ENCODE measurements at places on chromosomes 16 and 17.

DNA sequence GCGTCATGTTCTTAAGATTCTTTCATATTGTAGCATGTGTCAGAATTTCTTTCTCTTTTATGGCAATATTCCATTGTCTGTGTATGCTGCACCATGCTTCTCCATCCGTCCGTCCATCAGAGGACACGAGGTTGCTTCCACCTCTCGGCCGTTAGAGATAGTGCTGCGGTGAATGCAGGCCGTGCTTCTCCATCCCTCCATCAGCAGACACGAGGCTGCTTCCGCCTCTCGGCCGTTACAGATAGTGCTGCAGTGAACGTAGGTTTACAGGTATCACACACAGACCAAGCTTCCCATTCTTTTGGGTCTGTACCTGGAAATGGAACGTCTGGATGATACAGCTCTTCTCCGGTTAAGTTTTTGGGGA lies 113.5 kb downstream of the CMIP start:
- DNase-seq = no peak

GRCh38 chr16:85005285-85006069 lies 5.9 kb downstream of the ZDHHC7 start:
- no peak for DNase-seq

- DNase-seq = no peak
Observed at GRCh38 chr17:46719891-46720290, 98.6 kb downstream of the WNT3 start.

DNA sequence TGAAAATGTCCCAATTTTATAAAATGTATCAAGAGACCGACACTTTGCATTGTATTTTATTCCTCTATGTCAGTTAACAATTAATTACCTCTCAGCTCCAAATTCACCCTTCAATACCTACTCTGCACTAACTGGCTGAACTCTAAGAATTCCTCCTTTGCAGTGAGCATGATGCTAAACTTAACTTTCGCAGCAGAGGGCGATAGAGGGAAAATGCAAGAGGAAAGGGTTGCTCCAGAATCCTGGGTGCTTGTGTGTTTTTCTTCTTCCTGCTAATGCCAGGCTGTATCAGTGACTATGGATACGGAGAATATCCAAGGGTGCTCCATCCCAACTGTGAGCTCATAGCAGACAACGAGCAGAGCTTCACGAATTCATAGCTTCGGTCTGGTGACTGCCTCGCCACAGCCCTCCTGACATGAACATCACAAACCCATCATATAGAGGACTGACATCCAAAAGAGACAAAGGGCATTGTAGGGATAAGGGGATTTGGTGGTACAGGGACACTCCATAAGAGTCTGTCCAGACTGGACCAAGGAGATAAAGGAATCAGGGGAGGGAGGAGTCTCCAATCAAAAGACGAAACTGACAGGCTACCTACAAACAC lies 172.9 kb downstream of the STX8 start:
- no peak for DNase-seq

- DNase-seq = no peak
Observed at GRCh38 chr16:50469121-50469743, 79.0 kb upstream of the NKD1 start.

DNA sequence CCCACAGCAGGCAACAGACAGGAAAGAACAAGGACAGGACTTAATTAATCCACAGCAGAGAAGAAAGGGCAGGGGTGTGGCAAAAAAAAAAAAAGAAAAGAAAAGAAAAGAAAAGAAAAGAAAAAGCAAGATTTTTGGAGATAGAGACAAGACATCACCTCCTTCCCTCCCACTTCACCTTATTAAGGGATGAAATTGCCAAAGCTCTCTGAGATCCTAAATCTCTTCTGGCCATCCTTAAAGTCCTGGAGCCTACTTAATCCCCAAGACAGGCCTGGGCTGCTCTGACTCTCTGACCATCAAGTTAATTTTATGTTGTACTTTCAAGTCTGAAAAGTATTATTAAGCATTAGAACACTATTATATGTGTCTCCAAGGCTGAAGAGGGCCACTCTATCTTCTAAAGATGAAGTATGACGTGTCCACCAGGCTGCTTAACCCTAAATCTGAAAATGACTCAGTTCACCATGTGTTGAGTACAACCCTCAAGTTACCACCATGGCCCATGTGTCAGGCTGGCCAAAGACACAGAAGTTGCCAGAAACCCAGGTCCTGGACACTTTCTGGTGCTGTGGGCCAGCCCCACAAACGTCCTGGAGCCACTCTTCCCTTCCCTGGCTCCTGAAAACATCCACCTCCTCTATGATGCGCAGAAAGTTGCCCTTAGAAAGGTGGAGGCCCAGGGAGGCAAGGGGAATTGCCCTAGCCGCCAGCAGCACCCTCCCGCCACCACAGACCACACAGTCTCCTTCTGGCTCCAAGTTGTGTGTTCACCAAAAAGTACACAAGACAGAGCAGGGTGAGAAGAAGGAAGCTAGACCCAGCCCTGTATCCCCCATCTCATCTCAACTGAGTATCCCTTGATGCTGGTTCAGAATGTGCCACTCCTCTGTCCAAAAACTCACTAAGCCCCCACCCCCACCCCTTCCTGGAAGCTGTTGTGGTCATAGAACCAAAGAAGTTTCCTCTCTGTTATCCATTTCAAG lies 2.7 kb downstream of the SOCS1 start:
- DNase-seq = no peak

DNA sequence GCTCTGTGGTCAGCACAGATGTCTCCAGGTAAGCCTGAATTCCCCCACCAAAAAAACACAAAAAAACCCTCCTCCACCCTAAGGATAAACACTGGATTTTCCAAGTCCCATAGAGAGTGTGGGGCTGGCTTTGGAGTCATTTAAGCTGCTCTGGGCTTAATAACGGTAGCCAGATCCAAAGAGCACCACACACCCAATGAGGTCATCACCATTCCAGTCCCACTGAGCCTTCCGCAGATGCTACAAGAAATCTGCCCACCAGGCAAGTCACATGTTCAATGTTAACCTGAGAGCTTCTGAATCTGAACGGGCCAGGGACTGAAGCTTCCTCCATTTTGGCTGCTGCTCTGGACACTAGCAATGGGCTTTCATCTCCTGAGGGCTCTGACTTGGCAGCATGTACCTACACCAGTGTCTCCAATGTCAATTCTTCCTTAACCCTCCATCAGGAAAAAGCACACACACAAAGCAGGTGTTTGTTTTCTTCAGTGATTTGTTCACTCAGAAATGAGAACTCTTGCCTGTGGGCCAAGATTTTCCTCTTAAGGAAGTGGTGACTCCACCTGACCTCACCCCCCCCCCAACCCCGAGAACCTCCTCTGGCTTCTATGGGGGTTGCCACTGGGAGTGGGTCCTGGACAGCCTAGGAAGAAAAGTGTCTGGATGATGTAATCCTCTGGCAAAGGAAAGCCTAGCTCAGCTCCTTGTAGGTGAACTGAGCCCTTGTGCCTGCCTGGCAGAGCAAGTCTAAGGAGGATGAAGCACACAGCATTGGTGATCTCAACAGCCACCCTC lies 220.1 kb downstream of the FOXL1 start:
- no peak for DNase-seq

DNA sequence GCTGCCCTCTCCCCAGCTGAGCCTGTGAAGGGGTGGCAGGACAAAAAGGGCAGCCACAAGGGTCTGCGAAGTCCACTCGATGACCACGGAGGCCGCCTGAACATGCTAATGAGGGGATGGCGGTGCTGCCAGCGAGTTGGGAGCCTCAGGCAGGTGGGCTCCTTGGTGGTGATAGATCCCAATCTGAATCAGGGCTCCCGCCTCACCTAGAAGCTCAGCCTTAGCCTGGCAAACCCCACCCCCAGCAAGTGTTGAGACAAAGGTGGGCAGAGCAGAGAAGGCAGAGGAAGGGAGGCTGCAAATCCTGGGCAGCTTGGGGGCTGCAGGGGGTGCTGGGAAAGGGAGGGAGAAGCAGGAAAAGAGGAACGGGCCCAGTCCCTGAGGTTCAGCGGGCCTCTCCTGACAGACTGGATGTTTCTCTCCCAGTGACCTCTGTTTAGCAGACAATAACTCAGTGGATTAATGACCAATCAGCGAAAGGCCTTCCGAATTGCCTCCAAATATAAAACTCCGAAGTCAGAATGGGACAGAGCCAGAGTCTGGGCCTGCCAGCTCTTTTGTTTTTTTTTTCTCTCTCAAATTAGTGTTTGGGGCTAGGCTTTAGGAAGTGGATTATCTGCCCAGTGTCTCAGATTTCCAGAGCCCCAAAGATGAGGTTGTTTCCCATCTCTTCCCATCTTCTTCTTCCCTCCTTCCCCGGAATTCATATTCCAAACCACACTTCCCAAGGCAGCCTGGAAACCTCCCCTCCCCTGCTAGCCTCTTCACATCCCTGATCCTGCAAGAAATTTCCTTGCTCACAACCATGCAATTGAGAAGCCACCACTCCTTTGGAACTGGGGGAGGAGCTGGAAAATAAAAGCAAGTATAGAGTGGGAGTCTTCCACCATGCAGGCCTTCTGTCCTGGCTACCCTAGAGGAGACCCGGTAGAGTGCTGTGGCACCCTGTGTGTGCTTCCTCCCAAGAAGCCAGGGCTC lies 15.2 kb upstream of the HOXB2 start:
- no peak for DNase-seq

- no peak for DNase-seq
Observed at GRCh38 chr17:41800601-41801373, 11.0 kb downstream of the P3H4 start.

- DNase-seq = no peak
Observed at GRCh38 chr17:8611619-8612298, 18.8 kb downstream of the MYH10 start.

- no peak for DNase-seq
Observed at GRCh38 chr16:67236563-67237395, 9.8 kb downstream of the TMEM208 start.

- no peak for DNase-seq
Observed at GRCh38 chr17:50252781-50253180, 21.5 kb upstream of the TMEM92 start.

DNA sequence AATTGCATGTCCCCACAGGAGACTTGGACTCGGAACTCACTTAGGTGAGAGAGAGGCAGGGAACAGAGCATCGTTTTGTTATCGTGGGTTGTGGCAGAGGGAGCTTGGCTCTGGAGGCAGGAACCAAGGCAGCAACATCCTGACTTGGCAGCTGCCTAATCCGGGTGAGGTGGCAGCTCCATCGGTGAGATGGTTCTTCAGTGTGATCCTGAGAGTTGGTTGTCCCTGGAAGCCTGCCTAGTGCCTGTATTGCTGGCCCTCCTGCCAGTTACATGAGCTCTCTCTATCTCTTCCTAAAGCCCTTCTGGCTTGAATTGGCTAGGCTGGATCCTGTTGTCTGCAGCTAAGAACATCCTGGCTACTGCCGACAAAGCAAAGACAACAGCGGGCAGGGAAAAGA lies 19.9 kb upstream of the SEC14L1 start:
- no peak for DNase-seq

DNA sequence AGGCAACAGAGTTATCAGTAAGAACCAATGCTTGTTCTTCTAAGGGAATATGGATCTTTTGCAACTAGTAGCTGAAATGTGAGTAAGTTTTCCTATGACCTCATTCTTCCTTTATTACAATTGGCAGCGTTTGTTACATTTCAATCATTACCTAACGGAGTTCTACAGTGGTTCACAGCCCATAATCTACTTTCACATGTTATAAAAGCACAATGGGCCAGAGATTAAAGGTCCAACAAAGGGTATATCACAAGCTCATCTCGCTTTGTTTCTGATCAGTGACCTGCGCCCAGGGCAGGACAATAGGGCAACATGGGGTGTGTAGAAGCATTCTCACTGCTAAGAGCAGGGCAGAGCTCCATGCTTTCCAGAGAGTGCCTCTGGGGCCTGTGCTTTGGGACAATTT lies 279.9 kb upstream of the DYNLRB2 start:
- DNase-seq = no peak

DNA sequence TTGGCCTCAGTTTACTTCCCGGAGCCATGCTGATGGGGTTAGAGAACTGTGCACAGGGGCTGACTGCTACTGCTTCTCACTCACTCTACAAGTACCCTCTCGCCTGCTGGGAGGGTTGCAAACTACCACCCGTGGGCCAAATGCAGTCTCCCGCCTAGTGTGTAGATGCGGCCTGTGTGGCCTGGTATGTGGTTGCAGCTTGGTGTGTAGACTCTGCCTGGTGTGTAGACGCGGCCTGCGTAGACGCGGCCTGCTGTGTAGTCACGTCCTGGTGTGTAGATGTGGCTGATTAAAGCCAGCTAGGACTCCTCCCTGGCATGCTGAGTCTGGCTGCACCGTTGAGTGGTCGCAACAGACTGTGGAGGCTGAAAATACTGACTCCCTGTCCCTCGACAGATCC lies 7.3 kb downstream of the CANT1 start:
- DNase-seq = no peak

DNA sequence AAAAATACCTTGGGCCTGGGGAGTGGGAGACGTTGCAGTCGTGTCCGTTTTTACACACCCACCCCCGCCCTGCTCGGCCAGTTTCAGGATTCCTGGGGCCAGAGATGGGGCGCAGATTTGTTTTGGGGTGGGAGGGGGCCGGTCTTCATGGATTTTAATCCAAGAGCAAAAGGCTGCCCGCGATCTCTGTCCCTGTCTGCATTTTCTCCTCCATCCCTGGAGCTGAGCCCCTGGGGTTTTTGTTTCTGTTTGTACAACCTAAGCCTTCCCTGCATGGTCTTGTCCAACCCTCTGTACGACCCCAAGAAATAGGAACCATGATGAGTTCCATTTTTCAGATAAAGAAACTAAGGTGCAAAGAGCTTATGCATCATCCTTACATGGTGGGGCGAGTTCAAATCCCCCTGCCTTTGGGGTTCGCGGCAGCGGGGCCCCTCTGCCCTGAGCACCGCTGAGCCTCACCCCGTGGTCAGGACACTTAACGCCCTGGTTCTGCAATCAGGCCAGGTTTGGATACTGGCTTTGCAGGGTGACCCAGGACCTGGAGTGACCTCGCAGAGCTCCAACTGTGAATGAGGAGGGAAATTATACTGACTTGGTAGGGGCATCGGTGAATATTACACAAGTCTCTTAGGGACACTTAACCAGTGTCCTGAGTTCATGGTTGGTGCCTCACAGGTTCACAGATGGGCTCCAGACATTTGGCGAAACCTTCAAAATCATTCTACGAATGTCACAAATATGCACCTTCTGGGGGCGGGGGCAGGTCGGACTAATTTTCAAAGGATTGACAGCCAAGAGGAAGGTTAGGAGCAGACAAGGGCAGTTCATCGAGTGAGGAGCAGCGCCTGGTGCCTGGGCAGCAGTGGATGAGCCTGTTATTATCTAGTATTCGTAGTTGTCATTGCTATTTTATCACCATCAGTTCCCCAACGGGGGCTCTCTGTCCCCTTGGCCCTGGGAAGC lies 4.1 kb upstream of the FOXF1 start:
- no peak for DNase-seq

DNA sequence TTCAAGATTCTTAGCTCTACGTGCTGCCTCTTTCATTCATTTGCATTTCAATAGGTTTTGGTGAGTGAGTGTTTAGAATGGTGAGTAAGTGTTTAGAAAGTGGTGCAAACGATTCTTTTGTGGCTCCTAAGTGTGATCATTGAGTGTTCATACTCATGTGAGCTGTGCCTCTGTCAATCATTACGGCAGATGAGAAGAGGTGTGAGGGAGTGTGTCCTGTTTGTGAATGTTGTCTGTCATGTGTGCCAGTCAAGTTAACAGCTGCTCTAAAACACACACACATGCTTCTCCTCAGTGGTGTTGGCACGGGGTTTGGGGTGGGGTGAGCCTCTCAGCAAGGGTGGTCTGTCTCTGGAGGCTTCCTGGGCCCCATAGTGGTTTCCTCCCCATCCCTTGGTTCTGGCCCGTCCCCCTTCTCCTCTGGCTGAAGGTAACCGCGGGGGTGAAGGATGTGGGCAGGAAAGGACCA lies 11.4 kb downstream of the MYL4 start:
- DNase-seq = no peak

All from NCI-H524 treated with DMSO at 0.1 percent for 48 hours (cell line).